ENCODE measurements at places on chromosomes 12 and 14.

GRCh38 chr12:76073561-76073960 is 10.9 kb downstream of the NAP1L1 start:
- no peak for DNase-seq

DNA sequence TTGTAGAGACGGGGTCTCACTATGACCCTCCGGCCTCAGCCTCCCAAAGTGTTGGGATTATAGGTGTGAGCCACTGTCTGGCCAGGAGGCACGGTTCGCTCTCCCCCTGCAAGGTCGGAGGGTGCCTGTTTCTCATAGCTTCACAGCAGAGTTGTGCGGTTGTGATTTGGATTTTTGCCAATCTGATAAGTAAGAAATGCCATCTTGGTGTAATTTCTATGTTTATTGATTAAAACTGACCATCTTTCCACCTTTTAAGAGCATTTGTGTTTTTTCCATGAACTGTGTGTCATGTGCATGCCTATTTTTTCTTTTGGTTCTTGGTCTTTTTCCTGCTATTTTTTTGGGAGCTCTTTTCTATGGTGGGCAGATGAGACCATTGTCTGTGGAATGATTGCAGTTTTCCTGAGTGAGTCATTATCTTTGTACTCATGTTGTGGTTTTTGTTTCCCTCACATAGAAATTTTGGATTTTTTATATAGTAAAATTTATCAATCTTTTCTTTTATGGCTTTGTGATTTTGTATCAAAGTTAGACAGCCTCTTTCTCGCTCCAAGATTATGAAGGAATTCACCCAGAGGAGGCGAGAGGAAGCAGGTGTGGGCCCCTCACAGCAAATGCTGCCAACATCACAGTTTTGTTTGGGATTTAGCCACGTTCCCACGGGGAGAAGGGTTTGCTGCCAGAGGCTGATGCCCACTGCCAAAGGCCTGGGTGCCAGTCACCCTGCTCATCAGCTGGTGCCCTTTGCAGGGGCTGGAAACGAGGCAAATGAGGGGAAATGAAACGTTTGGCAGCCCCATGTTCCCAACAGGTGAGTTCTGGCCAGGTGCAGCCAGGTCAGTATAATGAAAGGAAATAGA is 47.2 kb downstream of the RFX4 start:
- DNase-seq = no peak

DNA sequence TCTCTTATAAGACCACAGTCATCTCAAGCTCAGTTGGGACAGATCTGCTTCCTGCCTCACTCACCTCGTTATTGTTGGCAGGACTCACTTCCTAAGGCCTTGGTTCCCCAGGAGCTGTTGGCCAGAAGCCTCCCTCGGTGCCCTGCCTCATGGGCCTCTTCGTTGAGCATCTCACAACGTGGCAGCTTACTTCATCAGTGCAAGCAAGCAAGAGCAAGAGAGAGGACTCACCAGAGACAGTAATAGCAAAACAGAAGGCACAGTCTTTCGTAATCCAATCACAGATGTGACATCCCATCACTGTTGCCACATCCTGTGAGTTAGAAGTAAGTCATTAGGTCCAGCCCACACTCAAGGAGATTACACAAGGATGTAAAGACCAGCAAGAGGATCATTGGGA is 5.1 kb upstream of the NUMB start:
- peak; percentile 38 for DNase-seq

DNA sequence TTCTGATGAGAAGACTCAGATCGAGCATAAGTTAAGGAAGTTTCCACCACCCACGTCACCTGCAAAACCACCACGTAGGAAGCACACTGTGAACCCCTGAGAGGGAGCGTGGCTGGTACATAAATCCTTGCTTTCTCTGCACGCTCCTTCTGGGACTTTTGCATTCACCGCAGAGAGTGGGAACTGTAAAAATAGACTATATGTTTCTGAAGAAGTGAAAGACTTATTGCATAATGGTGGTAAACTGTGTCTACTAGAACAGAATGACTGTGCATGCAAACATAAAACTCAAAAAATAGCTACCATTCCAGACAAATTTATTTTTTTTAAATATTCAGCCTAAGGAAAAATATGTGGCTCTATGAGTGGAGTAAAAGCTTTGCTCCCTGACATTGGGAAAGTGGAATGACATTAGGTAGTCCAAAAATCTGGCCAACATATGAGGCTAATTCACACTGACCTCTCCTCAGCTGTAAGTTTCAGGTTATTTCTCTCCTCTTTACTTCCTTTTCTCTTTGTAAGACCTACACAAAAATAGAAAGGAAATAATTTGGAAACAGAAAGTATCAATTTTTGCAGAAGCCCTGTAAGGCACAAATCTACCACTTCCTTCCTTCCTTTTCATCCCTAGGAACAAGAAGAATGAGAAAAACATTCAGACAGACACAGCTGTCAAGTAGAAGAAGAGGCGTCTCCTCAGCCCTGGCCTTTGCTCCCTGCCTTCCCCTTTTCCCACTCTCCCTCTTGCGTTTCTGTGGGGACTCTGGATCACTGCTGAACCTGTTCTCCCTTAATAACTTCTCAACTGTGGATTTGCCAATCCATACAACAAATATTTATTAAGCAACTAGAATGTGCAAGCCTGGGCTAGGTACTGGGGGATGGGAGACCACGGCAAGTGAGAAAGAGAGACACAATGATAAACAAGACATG is 264.3 kb upstream of the FOXN3 start:
- peak; percentile 41 for DNase-seq

- DNase-seq = no peak
These were observed 902 bp upstream of the CFL2 start for GRCh38 chr14:34715127-34715863.

Data from activated CD4-positive, CD25-positive, alpha-beta regulatory T cell treated with anti-CD3 and anti-CD28 coated beads, Interleukin-2, amount 50 U/mL, for 72 hours (primary cell).